HuH-7.5 (cell line): ENCODE measurements at places on chromosomes 5 and 9.

DNA sequence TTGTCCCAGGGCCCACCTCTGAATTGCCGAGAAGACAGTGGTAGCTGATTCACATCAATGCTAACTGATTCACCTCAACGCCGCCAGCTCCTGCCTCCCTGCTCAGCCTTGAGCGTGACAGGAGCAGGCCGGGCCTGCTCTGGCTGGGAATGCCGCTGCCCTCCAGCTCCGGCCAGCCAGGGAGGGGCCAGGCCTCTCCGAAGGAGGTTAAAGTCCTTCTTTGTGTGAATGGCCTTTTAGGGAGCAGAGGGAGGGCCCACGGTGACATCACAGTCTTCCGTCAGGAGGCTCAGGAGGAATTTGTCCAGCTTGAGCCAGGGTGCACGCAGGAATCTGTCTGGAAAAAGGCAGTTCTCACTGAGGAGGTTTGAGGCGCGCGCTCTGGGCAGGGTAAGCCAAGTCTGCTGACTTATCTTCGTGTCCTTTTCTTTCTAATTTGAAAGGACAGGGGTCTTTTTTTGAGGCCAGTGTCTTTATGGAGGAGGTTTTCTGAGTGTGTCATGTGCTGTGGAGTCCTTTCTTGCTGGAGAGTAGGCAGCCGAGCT, 82.7 kb downstream of the C9orf152 start:
- DNase-seq: peak; percentile 34

DNA sequence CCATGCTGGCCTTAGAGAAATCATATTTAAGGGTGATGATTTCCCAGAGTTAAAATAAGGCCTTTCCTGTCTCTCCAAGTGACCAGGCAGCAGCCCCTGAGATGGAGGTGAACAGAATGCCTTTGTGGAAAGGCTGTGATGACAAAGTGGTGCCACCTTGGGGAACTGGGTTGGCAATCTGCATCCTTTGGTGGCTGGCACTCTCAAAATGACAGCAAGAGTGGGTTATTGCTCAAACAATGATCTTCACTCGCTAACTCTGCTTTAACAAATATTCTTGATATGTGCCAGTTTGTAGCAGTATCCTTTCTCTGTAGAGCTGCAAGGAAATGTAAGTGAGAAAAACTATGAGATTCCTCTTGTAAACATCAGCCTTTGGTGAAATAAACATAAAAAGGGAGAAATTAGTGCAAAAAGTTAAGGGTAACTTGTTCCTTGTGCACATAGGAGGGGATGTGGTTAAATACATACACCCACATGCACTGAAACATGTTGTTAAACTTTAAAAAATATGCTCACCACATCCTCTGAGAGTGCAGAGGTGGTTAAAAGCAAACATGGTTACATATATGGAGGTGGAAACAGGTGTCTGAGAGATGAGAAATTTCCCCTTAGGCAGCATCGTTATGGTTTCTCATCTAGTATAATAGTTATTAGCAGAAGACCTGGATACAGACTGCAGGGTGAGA, 373.4 kb upstream of the CTNND2 start:
- DNase-seq: no peak

DNA sequence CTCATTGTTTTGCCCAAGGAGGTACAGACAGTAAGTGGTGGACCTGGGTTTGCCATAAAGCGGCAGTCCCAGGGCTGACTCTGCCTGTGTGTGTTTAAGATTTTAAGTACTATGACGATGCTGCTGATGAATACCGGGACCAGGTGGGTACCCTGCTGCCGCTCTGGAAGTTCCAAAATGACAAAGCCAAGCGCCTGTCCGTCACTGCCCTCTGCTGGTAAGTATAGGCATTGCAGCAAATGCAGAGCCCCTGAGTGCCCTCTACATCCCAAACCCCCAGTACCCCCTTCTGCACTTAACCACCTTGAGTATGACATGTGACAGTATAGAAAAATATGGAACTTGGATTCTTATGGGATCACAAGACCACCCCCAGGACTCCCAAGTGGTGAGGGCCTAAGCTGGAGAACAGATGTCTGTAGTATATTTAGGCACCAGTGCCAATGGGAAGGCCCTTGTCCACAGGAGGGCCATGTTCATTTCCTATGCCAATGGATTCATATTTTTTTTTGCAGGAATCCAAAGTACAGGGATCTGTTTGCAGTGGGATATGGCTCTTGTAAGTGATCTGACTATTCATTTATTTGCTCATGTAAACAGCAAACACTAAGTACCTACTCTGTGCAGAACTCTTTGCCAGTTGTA, 22.0 kb downstream of the ENHO start:
- peak; percentile 46 for DNase-seq

GRCh38 chr9:21796768-21797167, 5.7 kb upstream of the MTAP start:
- no peak for DNase-seq

DNA sequence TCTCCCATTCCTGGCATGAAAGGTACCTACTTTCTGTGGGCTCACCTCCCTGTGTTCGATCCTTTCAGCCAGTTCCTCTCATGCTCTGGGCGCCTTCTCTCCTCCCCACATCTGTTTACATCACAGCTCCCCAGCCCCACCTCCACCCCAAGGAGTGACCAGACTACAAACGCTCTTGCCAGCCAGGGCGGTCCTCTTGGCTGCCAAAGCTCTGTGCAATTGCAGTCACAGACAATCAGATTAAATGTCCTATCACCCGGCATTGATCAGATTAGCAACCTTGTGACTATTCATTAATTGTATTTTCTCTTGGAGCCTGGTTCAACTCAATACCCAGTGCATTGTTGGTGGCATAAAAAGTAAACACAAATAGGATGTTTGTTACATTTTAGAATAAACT, 211.2 kb upstream of the TBCA start:
- no peak for DNase-seq

DNA sequence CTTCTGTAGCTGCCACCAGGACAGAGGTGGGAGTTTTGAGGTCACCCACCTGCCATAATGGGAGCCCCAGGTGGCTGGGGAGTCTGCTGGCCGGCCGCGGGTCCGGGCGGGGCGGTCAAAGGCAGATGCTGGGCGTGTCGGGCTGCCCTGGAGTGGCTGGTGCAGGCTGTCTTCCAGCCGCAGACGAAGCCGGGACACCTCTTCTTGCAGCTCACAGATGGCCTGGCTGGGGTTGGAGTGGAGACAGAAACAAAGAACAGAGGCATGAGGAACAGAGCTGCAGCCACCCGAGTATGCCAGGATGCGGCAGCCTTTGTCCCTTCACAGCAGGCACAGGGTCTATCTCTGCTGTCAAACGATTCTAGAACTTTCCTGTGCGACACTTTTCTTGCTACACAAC, 18.0 kb downstream of the ORM2 start:
- no peak for DNase-seq

DNA sequence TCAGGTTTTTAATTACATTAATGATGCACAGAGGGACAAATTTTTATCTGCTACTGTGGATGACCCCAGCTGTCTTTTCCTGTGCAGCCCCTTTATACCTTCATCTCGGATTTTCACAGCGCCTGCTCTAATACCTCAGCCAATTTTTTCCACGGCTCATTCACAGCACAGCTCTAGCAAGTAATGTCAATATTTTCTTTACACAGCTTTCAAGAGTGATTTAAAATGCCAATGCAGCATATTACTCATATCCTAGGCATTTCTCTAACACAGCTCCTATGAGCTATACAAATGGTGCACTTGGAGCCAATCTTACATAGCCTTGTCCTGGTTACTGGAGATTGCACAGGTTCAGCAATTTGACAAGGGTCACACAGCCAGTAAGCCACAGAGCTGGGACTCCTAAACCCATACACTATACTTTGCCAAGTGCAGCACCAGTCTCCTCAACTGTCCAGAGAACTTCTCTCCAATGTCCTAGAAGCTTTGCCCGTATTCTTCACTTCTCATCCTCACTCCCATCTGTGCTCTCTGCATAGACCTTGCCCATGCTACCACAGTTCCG, 661.8 kb downstream of the DTWD2 start:
- DNase-seq: no peak

DNA sequence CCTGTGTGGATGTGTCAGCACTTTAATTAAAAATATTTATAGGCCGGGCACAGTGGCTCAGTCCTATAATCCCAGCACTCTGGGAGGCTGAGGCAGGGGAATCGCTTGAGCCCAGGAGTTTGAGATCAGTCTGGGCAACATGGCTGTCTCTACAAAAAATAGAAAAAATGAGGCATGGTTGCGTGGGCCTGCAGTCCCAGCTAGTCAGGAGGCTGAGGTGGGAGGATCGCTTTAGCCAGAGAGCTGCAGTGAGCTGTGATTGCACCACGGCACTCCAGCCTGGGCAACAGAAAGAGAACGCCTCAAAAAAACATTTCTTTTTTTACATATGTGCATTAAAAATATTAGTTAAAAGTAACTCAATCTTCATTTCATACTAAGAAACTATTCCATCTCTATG, 6.2 kb downstream of the TBC1D9B start:
- no peak for DNase-seq

- no peak for DNase-seq
These were observed 51.1 kb upstream of the MIER3 start for GRCh38 chr5:57002959-57003485.

GRCh38 chr5:158952248-158952545, 147.5 kb downstream of the EBF1 start:
- DNase-seq: no peak

- DNase-seq: no peak
These were observed 3.4 kb upstream of the CFAP157 start for GRCh38 chr9:127703289-127703946.
